ENCODE measurements at places on chromosomes 5 and 9.

DNA sequence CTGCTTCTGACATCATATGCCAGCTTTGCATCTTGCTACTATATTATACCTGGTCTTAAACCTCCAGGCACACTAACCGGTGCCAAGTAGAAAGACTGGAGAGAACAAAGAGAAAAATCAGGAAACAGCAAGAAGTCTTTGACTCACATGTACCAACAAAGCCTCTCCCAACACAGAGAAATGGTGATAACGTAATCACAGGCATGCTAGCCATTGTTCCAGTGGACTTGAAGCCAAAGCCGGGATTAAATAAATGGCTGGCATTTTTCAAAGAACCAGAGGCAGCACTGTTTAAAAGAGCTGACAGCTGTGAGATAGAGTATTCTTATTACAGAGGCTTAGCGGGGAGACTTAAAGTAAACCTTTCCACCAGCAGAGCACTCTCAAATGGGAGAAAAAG is 148.4 kb upstream of the NFIL3 start:
- DNase-seq: no peak

GRCh38 chr9:27634879-27635278 is 61.6 kb upstream of the C9orf72 start:
- peak; percentile 31 for DNase-seq

- DNase-seq: no peak
Observed at GRCh38 chr5:181100121-181100875, 30.7 kb downstream of the OR2V1 start.

DNA sequence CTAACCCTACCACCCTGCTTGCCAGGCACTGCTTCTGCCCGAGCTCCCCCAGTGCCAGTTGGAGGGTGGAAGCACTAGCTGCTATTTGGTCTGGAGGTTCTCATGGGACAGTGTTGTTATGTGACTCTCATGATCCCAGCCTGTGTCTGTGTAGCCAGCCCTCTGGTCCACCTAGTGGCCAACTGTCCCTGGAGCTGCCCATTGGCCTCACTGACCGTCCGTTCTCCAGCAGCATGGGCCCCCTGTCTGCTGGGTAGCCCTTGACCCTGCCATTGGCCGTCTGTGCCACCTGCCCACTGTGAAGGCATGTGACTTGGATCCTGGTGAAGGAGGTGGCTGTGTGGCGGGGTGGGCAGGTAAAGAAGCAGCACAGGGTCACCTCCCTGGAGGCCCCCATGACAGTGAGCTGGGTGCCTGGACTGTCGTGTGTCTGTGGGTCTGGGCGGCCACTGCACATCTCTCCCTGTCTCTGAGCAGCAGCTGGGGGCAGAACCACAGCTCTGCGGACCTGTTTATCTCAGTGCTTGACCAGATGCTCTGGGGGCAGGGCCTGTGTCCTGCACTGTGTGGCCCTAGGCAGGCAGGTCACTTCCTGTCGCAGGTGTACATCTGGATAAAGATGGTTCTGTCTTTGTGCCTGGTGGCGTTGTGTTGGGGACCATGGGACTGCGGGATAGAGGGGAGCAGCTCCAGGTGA is 11.4 kb downstream of the PHF2 start:
- DNase-seq: no peak

- DNase-seq: no peak
Observed at GRCh38 chr5:153711755-153712154, 221.3 kb downstream of the GRIA1 start.

DNA sequence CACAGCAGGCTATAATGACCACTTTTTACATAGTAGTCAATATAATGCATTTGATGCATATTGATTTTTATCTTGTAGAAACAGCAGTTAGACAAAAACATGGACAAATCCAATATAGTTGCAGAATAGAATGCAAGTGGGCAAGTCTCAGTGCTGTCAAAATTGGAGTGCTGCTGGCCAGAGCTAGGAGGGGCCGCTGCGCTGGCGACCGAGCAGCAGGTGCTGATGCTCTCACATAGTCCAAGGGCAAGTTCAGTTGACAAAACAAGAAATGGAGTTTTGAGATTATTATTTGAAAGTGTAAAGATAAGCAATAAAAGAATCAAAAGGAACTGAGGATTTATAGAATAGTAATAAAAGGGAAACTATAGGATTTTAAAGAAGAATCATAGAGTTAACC is 60.6 kb upstream of the CDK20 start:
- no peak for DNase-seq

- DNase-seq: no peak
Observed at GRCh38 chr5:59487772-59488729, 405.5 kb downstream of the PDE4D start.

GRCh38 chr5:77064040-77064439 is 23.0 kb downstream of the ZBED3 start:
- DNase-seq: no peak

DNA sequence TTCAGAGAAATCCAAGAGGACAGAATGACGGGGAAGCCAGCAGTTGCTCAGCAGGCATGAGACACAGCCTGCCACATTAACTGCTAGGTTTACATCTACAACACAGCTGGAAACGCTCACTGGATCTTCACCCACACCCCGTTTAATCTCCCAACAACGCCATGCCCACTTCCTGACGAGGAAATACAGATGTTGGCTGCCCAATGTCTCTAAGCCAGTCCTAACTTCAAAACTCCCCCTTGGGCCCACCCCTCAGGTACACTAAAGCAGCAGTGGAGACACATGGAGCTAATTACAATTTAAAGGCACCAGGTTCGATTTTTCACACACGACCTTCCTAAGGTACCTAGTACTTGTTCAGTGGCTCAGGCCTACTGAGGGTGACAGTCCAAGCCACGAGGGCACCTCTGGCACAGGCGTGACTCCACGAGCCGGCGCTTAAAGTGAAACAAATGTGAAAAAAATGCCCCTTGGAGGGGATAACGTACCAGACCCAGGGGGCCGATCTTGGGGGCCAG is 904 bp downstream of the RPL12 start:
- no peak for DNase-seq
